SJSA1 (cell line): ENCODE measurements at places on chromosomes 6 and 20. TPM values are rescaled to one million over a fixed set of nuclear protein-coding genes. Genes with fewer than 3 reads are reported as not detected.

- no peak overlapping the region for H3K27ac ChIP-seq
- H3K36me3 ChIP-seq: no peaks in the 10 kb centered on the region
- H3K27me3 ChIP-seq: no peaks in the 10 kb centered on the region
- H3K4me1 ChIP-seq: peaks cover 36% of the 10 kb centered on the region
- no peak overlapping the region for H3K4me3 ChIP-seq
These were observed 9.5 kb upstream of the NXT1 start for GRCh38 chr20:23341073-23341472.

DNA sequence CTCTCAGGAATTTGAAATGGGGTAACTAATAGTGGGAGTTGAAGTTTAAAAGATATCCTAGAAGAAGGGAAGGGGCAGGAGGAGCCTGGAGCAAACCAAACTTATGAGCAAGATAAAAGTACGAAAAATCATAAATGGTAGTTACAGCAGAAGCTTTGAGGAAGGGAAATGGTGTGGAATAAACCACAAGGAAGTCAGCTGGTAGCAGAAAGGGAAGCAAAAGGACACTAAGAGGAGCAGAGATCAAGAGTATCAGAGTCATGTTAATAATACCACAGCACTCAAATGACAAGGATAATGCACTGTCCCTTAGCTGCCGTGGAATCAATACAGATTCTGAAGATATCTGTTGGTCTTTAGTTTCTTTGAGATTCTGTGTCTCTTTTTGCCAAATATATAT is 44.9 kb upstream of the CCDC28A start:
- no peak overlapping the region for H3K27ac ChIP-seq
- no peaks in the 10 kb centered on the region for H3K27me3 ChIP-seq
- no peaks in the 10 kb centered on the region for H3K36me3 ChIP-seq
- no peak for DNase-seq
- H3K4me3 ChIP-seq: no peak overlapping the region
- H3K4me1 ChIP-seq: peaks cover 21% of the 10 kb centered on the region

DNA sequence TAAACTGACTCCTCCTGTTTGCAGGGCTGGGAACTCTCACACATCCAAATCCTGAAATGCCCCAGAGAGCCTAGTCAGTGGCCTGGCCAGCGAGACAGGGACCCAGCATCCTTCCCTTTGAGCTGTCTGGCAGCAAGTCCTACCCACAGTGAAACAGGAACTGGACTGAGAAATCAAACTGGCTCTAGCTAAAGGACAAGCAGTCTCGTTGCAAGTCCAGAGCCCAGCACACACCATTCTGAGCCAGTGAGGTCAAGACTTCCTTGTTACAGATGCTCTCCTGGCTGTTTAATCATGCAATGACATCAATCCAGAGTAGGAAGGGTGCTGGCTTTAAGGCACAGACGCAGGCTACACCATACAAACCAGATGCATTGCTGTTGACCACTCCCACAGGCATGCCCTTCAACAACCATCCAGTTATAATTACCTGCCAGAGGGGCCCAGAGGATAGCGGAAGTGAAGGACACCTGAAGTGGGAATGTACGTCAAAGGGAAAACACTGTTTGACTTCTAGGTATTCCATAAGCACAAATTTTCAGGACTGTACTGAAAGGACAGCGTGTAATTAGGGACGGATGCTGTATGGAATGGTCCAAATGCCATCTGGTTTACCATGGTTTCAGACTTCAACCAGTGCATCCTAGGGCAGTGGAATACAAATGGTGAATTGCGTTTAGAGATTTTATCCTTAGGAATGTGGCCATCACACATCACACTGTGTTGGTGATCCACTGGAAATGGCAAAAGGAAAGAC is 114.4 kb downstream of the SLC23A2 start:
- DNase-seq: no peak
- no peak overlapping the region for H3K27ac ChIP-seq
- no peaks in the 10 kb centered on the region for H3K27me3 ChIP-seq
- no peaks in the 10 kb centered on the region for H3K4me1 ChIP-seq

DNA sequence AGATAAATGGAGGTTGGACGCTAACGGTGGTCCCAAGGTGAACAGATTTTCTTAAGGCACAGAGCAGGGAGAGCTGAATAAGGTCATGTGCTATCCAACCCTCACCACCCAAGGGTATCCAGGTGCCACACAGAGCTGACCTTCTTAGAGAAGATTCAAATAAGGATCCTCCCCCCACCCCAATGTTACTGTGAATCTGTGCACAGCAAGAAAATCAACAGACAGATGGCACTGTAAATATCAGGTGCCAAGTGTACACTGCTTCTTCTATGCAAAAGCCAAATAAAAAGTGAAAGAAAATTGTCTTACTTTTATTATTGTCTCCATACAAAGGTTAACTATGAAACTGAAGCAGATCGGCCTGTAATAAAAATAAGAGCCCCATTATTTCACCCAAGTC is 96.9 kb downstream of the PAK5 start:
- H3K4me3 ChIP-seq: no peak overlapping the region
- no peak for DNase-seq
- no peak overlapping the region for H3K27ac ChIP-seq
- H3K27me3 ChIP-seq: no peaks in the 10 kb centered on the region
- H3K4me1 ChIP-seq: no peaks in the 10 kb centered on the region

DNA sequence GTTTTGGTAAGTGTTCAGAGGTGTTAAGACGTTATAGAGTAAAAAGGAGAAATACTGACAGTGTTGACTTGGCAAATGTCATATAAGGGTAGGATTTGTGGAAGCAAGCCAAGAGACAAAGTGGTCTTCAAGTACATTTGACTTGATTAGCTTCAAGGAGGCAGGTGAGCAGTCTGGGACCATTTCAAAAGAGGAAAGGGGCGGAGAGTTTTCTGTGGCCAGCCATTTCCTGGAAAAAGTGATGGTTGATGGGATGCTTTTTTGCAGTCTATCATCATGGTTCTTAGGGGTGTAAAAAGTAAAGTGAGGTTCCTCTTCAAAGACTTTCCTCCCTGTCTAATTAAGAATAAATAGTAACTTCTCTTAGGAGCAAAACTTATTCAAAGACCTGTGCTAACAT is 28.7 kb downstream of the FKBP1A start:
- H3K4me1 ChIP-seq: peaks cover 13% of the 10 kb centered on the region
- no peak for DNase-seq
- peaks cover 51% of the 10 kb centered on the region for H3K36me3 ChIP-seq
- H3K27me3 ChIP-seq: no peaks in the 10 kb centered on the region
- no peak overlapping the region for H3K27ac ChIP-seq

The SLC24A3 gene
- not detected in 2 replicates for total RNA-seq

The RBPJL gene
- not detected in 2 replicates for total RNA-seq

GRCh38 chr20:2816583-2817340 is 598 bp downstream of the TMEM239 start:
- no peaks in the 10 kb centered on the region for H3K36me3 ChIP-seq
- no peak overlapping the region for H3K27ac ChIP-seq
- no peaks in the 10 kb centered on the region for H3K27me3 ChIP-seq
- H3K4me1 ChIP-seq: peaks cover 22% of the 10 kb centered on the region
- DNase-seq: peak; percentile 36

The RANBP9 gene
- 24.0 and 38.5 TPM in 2 replicates for total RNA-seq

DNA sequence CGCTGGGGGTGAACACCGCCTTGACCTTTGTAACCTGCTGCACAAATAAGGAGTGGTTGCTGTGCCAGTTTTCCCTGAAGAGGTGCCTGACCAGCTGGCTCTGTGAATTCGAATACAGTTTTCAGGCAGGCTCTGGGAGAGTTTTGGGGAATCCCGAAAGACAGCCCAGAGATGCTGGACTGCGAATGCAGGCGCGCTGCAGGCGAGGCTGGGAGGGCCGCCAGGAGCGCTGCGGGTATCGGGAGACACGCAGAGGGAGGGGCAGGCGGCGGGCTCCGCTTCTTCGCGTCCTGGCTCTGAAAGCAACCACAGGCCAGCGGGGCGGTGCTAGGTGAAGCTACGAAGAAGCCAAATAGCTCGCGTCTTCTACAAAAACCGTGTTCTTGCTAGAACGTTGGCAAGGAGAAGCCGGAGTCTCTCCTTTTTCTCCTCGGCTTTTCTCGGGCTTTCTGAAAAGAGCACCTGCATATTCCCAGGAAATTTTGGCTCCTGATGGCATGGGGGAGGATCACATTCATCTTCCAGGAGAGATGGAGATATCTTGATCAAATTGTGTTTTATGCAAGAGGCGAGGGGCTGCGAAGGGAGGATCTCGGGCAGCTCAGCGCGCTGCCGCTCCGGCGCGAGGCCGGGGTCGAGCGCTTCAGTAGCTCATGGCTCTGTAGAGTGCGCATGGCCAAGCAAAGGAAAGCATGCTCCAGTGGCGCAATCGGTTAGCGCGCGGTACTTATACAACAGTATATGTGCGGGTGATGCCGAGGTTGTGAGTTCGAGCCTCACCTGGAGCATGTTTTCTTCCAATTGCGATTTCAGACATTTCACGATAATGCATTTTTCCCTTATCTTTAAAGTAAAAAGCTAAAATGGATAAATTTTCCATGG is 158.1 kb upstream of the ZNF184 start:
- peak; percentile 4 for DNase-seq
- H3K4me1 ChIP-seq: no peaks in the 10 kb centered on the region
- no peaks in the 10 kb centered on the region for H3K27me3 ChIP-seq
- H3K36me3 ChIP-seq: no peaks in the 10 kb centered on the region
- no peak overlapping the region for H3K27ac ChIP-seq

GRCh38 chr6:84916704-84917103 is 152.3 kb upstream of the TBX18 start:
- H3K4me3 ChIP-seq: no peak overlapping the region
- H3K4me1 ChIP-seq: no peaks in the 10 kb centered on the region
- H3K27ac ChIP-seq: no peak overlapping the region

DNA sequence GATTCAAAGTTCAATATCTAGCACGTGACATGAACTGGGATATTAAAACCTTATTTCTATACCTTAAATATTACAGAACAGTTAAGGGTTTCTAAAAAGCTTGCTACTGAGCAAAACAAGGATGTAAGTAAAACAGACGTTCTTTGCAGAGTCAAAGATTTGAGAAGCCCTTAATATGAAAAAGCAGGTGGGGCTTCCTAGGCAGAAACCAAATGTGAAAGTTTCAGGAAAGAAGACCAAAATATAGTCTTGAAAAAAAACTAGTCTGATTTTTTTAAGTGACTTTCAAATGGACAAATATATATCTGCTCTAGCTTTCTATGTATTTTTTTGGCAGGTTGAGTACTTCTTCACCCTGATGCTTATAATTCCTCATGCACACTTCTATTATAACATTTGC is 63.2 kb downstream of the TNFRSF21 start:
- H3K4me3 ChIP-seq: no peak overlapping the region
- H3K4me1 ChIP-seq: peaks cover 7% of the 10 kb centered on the region
- DNase-seq: no peak
- no peak overlapping the region for H3K27ac ChIP-seq
- no peaks in the 10 kb centered on the region for H3K27me3 ChIP-seq
- no peaks in the 10 kb centered on the region for H3K36me3 ChIP-seq

DNA sequence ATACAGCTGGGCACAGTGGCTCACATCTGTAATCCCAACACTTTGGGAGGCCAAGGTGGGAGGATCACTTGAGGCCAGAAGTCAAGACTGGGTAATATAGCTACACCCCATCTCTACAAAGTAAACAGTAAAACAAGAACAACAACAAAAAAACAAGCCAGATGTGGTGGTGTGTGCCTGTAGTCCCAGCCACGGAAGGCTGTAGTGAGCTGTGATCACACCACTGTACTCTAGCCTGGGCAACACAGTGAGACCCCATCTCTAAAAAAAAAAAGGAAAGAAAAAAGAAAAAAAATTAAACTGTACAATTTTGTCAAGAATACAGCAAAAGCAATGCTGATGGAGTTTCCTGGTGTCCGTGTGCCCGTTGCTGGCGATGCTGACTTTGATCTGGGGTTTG is 47.2 kb upstream of the SLCO4A1 start:
- DNase-seq: no peak
- H3K27ac ChIP-seq: no peak overlapping the region
- H3K4me3 ChIP-seq: no peak overlapping the region
- H3K4me1 ChIP-seq: peaks cover 7% of the 10 kb centered on the region
- peaks cover 15% of the 10 kb centered on the region for H3K27me3 ChIP-seq
- H3K36me3 ChIP-seq: no peaks in the 10 kb centered on the region

- H3K36me3 ChIP-seq: peaks cover 25% of the 10 kb centered on the region
- no peak for DNase-seq
- no peaks in the 10 kb centered on the region for H3K27me3 ChIP-seq
- no peak overlapping the region for H3K4me3 ChIP-seq
These were observed 47.9 kb downstream of the STK35 start for GRCh38 chr20:2149507-2149906.

DNA sequence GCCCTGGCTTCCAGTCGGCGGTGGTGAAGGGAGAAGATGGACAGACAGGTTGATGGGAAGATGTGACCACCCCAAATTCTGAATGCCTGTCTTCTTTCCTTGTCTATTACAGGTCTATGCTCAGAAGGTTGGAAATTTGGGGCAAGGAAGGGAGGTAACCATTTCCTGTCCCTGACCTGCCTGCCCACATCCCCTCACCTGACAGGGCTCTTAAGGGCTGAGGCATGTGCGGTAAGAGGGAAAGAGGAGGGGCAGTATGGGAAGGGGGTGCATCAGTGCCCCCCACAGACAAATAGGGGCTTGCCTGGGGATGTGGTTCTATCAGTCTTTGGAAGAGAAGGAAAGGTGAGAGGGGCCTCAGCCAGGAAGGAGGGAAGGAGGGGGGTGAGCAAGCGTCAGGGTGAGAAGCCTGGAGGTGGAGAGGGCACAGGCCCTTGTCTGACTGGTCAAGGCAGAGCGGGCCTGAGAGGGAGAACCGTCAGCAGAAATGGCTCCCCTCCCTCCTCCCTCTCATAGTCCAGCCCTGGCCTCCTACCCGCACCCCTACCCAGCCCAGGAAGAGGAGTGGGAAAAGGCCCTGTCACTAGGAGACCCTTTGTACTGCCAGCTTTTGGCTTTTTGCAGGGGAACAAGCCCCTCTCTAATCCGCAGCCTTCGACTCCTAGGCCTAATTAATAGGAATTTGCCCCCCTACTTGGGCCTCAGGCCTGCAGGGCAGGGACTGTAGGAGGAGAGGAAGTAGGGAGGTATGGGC is 104.4 kb upstream of the FOXP4 start:
- H3K36me3 ChIP-seq: no peaks in the 10 kb centered on the region
- no peak overlapping the region for H3K27ac ChIP-seq
- no peaks in the 10 kb centered on the region for H3K27me3 ChIP-seq
- no peak overlapping the region for H3K4me3 ChIP-seq

The SLC22A2 gene
- not detected in 2 replicates for total RNA-seq

- H3K4me3 ChIP-seq: no peak overlapping the region
- H3K36me3 ChIP-seq: no peaks in the 10 kb centered on the region
- H3K27me3 ChIP-seq: no peaks in the 10 kb centered on the region
- H3K27ac ChIP-seq: no peak overlapping the region
- no peaks in the 10 kb centered on the region for H3K4me1 ChIP-seq
These were observed 30.9 kb upstream of the SLA2 start for GRCh38 chr20:36676701-36677421.

DNA sequence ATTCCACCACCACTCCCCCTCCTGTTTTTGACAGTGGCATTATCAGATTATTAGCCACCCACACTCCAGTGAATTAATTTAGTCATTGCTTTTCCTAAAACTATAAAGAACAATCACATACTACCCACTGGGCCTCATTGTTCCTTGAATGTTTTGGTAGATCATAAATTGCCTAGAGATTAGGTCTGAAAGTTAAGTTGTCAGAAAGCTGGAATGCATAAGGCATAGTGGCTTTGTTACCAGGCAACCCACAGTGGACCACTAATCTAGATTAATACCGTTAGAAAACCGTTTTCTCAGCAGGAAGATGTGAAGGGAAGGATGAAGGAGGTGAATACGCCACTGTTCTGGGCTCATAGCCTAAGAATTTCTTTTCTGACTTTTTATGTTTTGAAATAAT is 75.6 kb downstream of the SAMD3 start:
- no peak overlapping the region for H3K4me3 ChIP-seq
- no peaks in the 10 kb centered on the region for H3K36me3 ChIP-seq
- H3K4me1 ChIP-seq: no peaks in the 10 kb centered on the region
